Right renal pelvis (tissue), 4 donors: ENCODE measurements at places on chromosomes 7 and 10. TPM values are rescaled to one million over a fixed set of nuclear protein-coding genes. Genes with fewer than 3 reads are reported as not detected.

LLCFC1 gene
- not detected for polyA plus RNA-seq

C7orf33 gene
- not detected for polyA plus RNA-seq

KDM7A gene
- polyA plus RNA-seq: 12.1 TPM

ICA1 gene
- 21.3 TPM for polyA plus RNA-seq

TMEM184A gene
- 8.3 TPM for polyA plus RNA-seq

PPP1R3C gene
- 40.2 TPM for polyA plus RNA-seq

TMEM139 gene
- 63.1 TPM for polyA plus RNA-seq

NEBL gene
- polyA plus RNA-seq: 85.2 TPM

CFAP58 gene
- polyA plus RNA-seq: 0.49 TPM

HOXA13 gene
- polyA plus RNA-seq: not detected

IL2RA gene
- not detected for polyA plus RNA-seq
